Effector memory CD8-positive, alpha-beta T cell (primary cell): ENCODE measurements at places on chromosomes 1 and 21.

DNA sequence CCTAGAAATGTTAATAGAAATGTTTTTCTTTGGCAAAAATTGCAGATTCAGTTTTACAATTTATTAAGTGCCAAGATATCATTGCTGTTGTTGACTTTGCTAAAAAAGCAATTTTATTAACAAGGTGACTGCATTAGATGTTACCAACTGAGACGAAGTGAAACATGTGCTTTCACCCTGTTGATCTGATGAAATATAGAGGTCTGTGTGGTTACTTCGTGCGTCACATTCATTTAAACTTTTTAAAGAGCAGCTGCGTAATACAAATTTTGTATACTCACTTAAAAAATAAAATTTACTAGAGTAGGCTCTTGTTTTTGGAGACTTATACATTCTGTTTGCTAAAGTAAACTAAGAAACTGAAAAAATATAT, 465.7 kb downstream of the USP25 start:
- no peak overlapping the region for H3K27ac ChIP-seq
- no peaks in the 10 kb centered on the region for H3K4me1 ChIP-seq
- no peak for DNase-seq
- no peaks in the 10 kb centered on the region for H3K36me3 ChIP-seq
- H3K4me3 ChIP-seq = no peak overlapping the region

DNA sequence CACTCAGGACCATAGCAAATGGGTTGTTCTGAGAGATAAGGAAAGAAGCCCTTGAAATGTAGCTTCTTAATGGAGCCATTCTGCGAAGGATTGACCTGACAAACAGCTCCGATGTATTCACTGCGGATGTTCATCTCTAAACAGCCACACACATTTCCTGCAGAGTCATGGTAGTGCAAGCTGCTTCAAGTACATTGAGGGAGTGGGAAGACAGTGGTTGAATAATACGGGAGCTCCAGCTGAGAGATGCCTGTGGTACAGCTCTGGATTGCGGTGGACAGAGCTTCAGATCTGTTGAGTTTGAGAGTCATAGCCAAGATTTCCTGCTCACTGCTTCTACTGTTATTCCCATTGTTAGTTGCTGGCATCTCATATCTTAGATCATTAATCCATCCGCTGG, 86.6 kb downstream of the ZBTB18 start:
- no peak overlapping the region for H3K27ac ChIP-seq
- peaks cover 10% of the 10 kb centered on the region for H3K4me1 ChIP-seq
- no peak for DNase-seq
- H3K27me3 ChIP-seq = peaks cover 57% of the 10 kb centered on the region
- peak overlapping the region; percentile 61 for H3K4me3 ChIP-seq
- peaks cover 3% of the 10 kb centered on the region for H3K36me3 ChIP-seq

GRCh38 chr21:31418377-31419001, 74.4 kb upstream of the TIAM1 start:
- H3K36me3 ChIP-seq = no peaks in the 10 kb centered on the region
- H3K4me1 ChIP-seq = no peaks in the 10 kb centered on the region
- no peak for DNase-seq
- H3K27ac ChIP-seq = no peak overlapping the region
- no peaks in the 10 kb centered on the region for H3K27me3 ChIP-seq

GRCh38 chr1:113536182-113536780, 146.0 kb downstream of the MAGI3 start:
- no peaks in the 10 kb centered on the region for H3K4me1 ChIP-seq
- no peak overlapping the region for H3K4me3 ChIP-seq
